ENCODE measurements at places on chromosomes 13 and 19.

DNA sequence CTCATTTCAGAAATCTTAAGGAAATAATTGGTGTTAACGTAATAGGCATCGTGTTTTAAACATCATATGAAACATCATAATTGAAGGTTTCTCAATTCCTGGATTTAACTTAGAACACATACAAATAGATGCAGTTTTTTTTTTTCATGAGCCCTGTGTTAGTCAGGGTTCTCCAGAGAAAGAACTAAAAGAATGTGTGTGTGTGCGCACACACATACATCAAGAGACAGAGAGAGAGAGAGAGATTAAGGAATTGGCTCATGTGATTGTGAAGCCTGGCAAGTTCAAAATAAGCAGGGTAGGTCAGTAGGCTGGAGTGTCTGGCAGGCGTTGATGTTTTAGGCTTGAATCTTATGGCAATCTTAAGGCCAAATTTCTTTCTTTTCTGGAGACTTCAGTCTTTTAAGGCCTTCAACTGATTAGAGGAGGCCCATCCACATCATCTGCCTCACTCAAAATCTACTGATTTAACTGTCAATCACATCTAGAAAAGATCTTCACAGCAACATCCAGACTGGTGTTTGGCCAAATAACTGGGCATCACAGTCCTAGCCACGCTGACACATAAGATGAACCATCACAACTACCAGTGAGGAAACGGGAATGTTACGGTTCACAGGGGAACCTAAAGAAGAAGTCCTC is 25.2 kb downstream of the SPATA13 start:
- no peak for DNase-seq

DNA sequence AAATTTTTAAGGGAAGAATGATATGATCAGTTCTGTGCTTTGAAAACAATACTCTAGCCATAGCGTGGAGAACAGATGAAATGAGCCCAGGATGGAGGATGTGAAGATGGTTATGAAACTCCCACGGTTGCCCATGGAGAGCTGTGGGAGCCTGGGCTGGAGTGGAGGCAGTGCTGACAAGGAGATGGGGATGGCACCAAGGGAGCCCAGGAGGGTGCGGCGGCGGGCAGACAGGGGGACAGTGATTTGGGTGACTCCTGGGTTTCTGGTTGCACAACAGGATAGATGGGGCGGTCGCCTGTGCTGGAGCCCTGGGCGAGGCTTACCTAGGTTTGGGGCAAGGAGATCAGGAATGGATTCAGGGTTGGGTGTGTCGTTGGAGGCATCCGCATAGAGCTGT is 15.9 kb downstream of the ARHGEF7 start:
- no peak for DNase-seq

DNA sequence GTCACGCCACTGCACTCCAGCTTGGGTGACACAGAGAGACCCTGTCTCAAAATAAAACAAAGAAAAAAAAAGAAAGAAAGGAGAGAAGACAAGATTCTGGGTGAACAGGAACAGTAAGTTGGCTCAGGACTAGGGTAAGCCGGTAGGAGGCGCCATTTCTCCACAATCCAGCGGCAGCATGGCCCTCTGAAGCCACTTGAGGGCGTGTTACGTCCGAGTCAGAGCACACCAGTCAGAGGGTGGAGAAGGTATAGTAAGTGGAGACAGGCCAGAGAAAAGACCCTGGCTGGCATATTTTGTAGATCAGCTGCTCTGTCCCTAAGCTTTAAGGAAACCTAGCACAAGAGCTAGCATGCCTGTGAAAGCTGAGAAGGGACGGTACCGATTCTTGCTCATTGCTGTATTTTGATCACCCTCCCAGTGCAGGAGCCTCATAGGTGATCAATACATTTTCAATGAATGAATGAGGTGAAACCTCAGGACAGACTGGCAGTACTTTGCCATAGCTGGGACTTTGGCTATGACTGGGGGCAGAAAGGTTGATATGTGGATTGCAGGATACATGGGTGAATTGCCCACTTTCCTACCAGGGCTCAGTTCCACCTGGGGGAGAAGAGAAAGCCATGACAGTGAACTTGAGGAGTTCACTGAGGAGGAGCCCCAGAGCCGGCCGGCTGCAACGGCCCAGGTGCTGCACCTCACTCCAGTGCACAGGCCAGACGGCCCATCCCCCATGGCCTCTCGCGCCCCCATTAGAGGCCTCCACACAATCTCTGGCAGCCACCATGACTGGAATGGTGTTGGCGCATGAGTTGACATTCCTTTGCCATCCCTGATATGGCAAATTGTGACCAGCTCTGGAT is 23.5 kb downstream of the POU2F2 start:
- peak; percentile 76 for DNase-seq

DNA sequence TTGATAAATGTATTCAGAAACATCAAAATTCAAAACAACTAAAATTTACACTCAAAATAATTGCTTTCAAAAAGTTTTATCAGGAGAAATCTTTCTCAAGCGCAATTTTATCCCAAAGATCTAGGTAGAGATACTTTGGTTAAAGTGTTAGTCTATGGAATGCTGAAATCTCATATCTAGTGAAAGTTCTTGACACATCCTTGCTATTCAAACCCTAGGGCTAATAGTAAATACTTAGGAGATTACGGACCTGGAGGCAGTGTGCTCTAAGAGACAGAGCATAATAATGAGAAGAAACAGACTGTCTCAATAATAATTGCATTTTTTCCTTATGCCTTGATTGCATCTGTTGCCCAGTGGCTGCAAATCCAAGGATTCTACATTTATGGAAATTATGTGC is 330.8 kb downstream of the DACH1 start:
- DNase-seq = no peak

GRCh38 chr13:73231471-73231870 is 172.7 kb downstream of the KLF5 start:
- DNase-seq = no peak

GRCh38 chr19:46025835-46026234 is 3.0 kb upstream of the PGLYRP1 start:
- no peak for DNase-seq

DNA sequence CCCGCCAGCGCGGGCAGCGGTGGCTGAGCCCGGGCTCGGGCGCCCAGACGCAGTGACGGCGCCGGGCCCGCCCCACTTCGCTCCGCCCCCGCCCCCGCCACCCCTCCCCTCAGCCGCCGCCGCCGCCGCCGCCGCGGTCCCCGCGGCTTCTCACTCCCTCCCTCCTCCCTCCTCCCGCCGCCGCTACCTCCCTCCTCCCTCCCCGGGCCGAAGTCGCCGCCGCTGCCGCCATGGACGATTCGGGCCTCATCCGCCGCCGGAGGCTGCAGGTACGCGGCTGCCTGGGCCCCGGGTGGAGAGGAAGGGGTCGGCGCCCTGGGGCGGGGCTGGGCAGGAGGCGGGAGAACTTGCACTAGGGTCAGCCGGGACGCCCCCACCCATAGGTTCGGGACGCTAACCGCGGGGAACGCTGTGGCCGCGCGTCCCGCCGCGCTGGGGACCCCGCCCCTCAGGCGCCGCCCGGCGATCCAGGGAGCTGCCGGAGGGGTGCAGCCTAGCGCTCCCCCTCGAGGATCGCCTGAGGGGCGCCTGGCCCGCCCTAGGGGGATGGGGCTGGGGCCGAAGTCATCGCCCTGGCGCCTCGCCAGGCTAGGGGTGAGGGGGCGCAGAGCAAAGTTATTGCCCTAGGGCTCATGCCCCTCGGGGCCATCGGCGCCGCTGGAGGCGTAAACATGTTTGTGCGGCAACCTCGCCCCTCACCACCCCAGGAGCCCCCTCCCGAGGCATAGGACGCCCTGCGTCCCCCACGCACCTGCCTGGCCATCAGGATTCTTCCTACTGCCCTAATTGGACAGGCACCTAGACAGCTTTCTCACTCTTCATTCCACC is 427 bp downstream of the RTBDN start:
- no peak for DNase-seq

- DNase-seq = no peak
Observed at GRCh38 chr13:66578305-66578704, 651.8 kb downstream of the PCDH9 start.

DNA sequence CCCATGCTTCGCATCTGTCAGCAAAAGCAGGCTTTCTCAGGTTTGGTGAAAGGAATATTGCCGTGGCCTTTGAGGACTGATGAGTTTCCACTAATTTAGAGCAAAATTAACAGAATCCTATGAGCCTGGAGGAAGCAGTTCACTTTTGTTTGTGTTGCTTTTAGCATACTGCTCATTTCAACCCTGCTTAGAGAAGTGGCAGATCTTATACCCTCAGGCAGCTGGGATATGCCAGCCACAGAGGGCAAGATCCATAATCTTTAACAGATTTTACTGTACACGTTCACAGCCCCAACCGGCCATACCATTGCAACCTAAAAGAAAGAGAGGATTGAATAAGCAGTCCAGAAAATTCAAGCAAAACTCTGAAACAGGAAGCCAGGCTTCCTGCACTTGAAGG is 60.5 kb downstream of the COL4A2 start:
- no peak for DNase-seq

GRCh38 chr13:49524740-49525501 is 29.2 kb downstream of the PHF11 start:
- DNase-seq = no peak

GRCh38 chr19:43755256-43755801 is 567 bp upstream of the SMG9 start:
- peak; percentile 68 for DNase-seq

DNA sequence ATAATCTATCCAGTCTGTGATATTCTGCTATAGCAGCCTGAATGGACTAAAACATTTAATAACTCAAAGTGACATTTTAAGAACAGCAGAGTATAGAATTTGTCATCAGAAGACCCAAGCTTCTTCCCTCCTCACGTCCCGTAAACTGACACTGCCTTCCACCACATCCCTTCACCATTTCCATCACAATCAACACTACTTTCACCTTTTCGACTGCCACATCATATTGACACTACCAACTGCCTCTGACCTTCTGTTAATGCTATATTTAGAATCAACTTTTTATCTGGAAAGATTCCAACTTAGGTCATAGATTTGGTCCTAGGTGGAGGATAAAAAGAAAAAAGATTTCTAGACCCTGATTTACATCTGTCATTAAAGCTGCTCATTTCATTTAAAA is 39.6 kb downstream of the STOML3 start:
- DNase-seq = no peak

GRCh38 chr19:23321953-23322549 is 71.9 kb upstream of the ZNF724 start:
- DNase-seq = no peak

DNA sequence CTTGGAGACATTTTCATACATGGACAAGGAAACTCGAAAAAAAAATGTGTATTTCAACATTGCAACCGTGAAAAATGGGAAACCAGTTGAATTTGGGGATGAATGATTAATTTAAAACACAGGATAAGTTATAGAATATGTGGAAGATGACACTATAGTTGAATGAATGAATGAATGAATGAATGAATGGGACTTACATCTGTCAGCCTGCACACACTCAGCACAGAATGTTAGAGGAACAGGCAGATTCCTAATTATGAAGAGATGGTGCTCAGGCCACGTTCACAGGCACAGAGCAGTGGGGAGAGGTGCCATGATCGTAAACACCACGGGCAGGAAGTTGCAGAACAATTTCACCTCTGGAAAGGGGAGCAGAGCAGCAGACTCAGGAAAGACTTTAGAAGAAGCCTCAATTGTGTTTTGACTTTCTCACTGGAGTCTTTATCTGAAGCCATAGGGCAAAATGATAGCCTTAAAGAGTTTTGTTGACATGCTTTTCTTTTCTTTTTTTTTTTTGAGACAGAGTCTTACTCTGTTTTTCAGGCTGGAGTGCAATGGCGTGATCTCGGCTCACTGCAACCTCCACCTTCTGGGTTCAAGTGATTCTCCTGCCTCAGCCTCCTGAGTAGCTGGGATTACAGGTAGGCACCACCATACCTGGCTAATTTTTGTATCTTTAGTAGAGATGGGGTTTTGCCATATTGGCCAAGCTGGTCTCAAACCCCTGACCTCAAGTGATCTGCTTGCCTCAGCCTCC is 4.9 kb upstream of the SULT2A1 start:
- DNase-seq = no peak

DNA sequence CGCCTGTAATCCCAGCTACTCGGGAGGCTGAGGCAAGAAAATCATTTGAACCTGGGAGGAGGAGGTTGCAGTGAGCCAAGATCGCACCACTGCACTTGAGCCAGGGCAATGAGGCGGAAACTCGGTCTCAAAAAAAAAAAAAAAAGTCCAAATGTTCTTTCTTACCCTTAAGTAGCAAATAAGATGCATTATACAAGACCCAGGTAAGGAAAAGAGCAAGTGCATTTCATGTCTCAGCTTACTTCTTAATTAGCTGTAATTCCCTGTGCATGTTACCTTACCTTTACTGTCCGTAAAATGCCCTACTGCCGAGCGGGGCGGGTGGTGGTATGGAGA is 3.8 kb upstream of the ZNF681 start:
- DNase-seq = no peak

DNA sequence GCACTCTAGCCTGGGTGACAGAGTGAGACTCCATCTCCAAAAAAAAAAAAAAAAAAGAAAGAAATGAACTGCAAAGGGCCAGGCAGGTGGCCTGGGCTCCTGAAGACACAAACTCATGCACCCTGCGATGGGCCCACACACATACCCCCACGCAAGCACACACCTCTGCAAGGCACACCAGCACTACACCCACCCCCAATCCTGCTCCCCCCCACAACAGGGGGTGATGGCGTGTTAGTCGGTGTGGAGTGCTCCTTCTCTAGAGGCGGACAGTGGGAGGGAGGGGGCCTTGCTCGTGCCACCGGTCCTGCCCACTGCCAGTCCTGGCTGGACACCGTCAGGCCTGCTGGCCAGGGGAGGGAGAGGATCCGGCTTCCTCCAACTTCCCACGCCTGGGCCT is 1.6 kb upstream of the SLC8A2 start:
- DNase-seq = no peak

DNA sequence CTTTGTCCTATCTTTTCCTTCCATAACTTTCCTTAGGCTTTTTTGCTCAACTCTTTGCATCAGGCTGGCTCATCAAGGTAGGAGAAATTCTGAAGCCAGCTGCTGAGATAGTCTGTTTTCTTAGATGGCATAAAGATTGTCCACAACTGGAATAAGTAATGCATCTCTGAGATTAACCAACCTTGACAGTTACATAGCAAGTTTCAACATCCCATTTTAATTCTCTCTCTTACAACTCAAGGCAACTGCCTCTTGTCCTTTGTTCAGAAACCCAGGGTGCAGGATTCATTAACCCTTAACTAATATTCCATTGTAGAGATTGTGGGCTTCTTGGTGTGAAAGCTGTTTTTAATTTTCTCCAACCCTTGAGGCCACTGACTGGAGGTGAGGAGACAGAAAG is 239.2 kb downstream of the LACC1 start:
- no peak for DNase-seq

- DNase-seq = peak; percentile 95
Observed at GRCh38 chr13:50123862-50124535, 108.8 kb downstream of the KCNRG start.

GRCh38 chr19:49241769-49242168 is 83.2 kb downstream of the SLC6A16 start:
- no peak for DNase-seq
